ENCODE measurements at places on chromosomes 3 and 15.
A peak's percentile ranks its signal among the peaks of the same experiment; 100 is the strongest.

- no peak for DNase-seq
Measured at GRCh38 chr3:37499864-37500263, 325.5 kb upstream of the LRRFIP2 start.

DNA sequence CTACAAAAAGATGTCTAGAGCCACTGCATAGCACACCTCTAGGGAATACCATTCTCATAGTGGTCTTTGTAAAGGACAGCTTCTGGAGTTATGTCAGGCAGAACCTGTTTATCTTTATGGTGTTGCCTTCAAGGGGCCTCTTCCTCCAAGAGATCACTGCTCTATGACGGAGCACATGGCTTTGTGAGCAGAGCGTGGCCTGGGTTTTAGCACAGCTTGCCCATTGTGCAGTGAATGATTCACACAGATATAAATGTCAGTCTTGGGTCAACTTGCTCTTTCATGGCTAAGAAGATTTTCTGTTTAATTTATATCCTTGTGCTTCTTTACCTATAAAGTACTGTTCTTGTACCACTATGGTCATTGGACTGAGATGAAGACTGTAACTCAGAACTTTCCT lies 41.5 kb upstream of the RBMS3 start:
- no peak for DNase-seq

- DNase-seq, result no peak
Measured at GRCh38 chr3:16357186-16358121, 92.4 kb downstream of the OXNAD1 start.

- DNase-seq, result no peak
Measured at GRCh38 chr3:77298417-77298816, 258.5 kb downstream of the ROBO2 start.

GRCh38 chr3:182633186-182633585 lies 160.1 kb upstream of the ATP11B start:
- no peak for DNase-seq

- DNase-seq, result no peak
Measured at GRCh38 chr3:66633402-66634381, 132.9 kb upstream of the LRIG1 start.

- DNase-seq, result no peak
Measured at GRCh38 chr15:99253381-99254090, 2.3 kb downstream of the LRRC28 start.

GRCh38 chr3:172135820-172136219 lies 96.4 kb downstream of the FNDC3B start:
- no peak for DNase-seq

DNA sequence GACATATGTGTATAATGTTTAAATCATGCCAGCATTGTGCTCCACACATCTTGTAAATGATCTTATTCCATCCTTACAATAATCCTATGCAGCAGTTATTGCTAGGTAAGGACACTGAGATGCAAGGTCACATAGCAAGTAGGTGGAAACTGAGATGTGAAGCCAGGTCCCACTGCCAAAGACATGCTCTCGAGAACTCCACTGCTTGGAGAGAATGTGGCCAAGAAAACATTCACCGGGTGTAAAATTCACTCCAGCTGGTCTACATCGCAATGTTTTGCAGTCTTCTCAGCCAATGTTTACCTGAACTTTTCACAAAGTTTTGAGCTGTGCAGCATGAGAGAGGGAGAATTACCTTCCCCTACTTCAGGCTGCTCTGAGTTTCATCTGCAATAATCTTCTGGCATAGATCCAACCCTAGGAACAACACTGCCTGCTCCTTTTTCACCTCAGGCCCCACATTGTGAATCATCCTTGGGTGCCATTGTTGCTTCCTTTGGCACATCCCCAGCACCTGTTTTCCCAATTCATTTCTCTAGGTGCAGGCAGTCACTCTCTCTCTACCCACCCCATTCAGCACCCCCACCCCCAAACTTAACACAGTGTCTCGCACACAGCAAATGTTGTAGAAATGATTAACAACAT lies 53.5 kb upstream of the PRTG start:
- no peak for DNase-seq

DNA sequence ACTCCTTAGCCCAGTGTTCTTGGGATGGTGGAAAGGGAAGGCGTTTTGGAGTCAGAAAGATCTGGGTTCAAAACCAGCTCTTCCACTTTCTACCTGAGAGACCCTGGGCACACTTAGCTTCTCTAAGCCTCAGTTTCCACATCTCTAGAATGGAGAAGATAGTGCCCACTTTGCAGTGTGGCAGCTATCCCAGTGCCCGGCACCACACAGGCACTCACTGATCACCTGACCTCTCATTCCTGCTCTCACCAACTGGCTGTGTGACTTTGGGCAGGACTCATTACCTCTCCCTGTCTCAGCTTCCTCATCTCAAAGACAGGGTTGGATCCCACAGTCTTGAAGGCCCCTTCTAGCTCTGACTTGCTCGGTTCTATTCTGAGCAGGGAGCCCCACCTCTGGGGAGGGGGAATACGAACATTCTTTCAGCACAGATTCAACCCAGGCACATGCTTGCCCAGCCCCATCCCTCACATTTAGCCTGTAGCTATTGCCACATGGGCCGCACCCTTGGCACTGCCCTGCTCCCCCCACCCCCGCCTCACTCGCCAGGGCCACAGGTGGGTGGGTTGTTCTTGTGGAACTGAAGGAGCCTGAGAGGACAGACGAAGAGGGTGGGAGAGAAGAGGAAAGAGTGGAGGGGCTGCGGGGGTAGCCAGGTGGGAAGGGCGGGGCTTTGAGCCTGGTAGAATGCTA lies 39.2 kb downstream of the EPHB3 start:
- DNase-seq, result no peak

DNA sequence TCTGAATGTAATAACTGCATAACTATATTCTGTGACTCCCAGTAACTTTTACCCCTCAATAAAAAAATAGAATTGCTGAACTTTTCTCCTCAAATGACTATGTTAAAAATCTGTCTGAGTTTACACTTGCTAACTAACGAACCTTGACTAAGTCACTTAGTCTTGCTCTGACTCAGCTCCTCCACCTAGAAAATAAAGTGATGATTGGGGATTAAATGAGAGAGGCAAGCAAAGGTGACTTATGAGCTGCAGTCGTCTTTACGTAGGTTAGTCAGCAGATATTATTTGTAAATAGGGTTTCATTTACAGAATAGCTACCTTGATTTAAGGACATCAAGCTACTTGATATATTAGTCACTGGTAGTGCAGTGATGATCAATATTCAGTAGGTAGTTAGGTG lies 476.9 kb downstream of the MECOM start:
- DNase-seq, result no peak

DNA sequence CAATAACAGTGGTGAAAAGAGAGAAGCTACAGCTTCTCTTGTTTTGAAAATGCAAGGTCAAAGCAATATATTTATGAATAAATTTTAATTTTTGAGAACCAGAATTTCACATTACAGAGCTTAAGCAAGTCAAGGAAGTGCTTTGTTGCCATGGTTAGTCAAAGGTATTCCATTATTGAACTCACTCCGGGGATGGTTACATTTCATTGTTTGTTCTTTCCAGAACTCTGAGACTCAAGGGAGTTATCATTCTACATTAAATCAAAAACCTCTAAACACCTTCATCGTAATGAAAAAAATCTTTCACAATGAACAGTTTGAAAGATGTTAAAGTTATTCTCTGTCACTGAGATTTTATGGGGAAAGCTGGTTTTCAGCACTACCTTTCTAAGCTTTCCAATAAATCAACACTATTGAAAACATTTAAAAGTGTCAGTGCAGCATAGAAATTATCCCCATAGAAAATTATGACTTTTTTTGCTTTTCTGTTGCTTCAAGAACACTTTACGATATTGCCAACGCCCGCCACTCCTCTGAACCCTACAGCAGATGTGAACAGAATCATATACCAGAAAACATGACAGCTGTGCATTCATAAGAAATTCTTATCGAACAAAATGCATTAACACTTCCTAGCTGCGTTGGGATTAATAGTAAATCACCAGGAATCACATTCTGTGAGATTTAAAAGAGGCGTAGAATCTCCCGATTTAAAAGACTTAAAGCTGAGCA lies 83.0 kb downstream of the OTOL1 start:
- DNase-seq, result no peak

GRCh38 chr3:45665101-45665572 lies 24.1 kb upstream of the SACM1L start:
- DNase-seq, result peak; percentile 65

DNA sequence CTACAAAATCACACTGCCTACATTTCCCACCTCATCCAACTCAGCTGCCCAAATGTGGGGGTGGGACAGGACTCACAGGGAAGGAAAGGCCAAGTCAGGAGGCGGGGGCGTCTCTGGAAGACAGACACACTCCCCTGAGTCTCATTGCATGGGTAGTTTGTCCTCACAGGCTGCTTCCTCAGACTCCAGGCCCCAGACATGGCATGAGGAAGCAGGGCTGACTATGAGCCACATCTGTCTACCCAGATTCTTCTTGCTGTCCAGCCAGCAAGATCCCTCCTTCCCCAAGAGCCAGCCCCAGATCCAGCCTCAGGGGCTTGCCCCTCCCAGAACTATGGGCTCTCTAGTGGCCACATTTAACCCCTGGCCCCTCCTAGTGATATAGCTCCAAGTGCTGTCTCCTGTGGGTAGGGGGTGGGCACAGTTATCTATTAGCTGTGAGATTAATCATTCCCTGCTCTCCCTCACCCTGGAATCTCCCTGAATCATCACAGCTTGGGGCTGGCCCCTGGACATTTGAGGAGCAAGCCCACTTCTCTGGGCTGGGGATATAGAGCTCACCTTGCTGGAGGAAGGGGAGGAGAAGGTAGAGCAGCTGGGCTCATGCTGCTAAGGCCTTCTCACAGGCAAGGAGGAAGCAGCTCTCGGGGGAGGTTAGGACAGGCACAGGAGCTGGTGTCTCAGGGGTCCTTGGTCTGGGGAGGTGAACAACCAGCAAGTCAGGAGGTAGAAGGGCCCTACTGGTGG lies 2.1 kb upstream of the CCDC33 start:
- no peak for DNase-seq

- no peak for DNase-seq
Measured at GRCh38 chr3:12227833-12228232, 61.0 kb upstream of the PPARG start.

GRCh38 chr3:142028243-142028777 lies 121.0 kb downstream of the TFDP2 start:
- no peak for DNase-seq

DNA sequence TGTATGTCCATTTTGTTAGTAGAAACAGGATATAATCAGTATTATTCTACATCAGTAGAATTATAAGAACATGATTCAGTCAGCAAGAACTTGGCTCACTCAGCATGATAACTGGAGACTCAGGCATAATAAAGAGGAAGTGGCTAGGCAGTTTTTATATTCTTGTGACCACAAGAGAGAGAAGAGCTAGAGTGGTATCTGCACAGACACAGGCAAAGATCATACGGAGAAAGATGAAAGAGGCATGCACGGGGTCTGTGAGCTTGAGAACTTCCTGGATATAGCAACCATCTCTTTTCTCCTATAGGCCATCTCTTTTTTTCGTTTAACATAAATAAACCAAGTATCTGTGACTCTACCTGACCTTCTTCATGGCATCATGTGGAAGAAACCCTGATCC lies 46.8 kb downstream of the MYO5A start:
- DNase-seq, result no peak

- no peak for DNase-seq
Measured at GRCh38 chr15:64695561-64695992, 79.8 kb downstream of the RBPMS2 start.

DNA sequence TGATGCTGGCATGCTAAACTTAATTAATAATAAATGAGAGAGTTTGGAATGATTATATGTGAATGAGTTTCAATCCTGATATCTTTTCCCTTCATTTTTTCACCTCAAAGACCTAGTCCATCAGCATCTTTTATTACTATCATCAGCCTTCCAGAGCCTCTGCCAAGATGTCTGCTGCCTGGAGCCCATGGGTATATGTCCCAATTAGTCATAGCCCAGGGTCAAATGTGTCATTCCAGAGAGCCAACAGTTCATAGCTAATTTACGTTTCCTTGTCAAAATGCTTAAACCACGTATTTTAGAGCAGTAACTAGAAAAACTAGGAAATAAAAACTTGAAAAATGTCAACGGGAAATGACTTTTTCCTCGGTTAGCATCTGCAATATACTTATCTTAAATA lies 457.9 kb downstream of the SI start:
- no peak for DNase-seq

- DNase-seq, result no peak
Measured at GRCh38 chr3:27614592-27614991, 107.5 kb downstream of the EOMES start.

DNA sequence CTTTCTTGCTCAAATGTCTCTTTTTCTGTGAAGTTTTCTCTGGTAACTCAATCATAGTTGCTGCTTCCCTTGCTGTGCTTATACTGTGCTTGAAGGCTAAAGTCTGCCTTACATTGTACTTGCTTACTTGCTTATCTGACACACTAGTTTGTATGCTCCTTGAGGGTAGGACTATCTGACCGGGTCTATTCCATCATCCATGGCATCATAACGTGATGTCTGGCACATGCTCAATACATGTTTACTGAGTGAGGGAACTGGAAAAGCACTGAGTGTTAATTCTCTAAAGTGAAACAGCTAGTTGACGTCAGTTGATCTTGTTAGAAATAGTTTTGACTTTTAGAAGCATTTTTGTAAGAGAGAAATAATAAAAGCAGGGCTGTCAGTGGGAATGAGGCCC lies 42.7 kb downstream of the MAP3K13 start:
- no peak for DNase-seq

GRCh38 chr3:73294537-73294936 lies 233.1 kb downstream of the EBLN2 start:
- no peak for DNase-seq

- no peak for DNase-seq
Measured at GRCh38 chr3:151567477-151567876, 106.6 kb upstream of the IGSF10 start.

GRCh38 chr3:65245133-65246063 lies 557.6 kb upstream of the ADAMTS9 start:
- DNase-seq, result no peak

GRCh38 chr3:16841041-16841753 lies 43.6 kb upstream of the PLCL2 start:
- DNase-seq, result no peak

DNA sequence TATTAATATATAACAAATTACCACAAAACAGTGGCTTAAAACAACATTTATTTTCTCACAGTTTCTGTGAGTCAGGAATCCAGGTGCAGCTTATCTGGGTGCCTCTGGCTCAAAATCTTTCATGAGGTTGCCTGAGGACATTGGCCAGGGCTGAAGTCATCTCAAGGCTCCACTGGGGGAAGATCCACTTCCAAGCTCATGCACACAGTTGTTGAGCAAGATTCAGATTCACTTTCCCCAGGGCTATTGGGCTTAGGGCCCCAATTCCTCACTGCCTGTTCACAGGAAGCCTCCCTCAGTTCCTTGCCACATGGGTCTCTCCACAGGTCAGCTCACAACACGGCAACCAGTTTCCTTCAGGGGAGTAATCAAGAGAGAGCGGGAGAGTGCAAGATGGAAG lies 35.0 kb downstream of the RFTN1 start:
- no peak for DNase-seq
